ENCODE measurements at places on chromosomes 5 and 9.

DNA sequence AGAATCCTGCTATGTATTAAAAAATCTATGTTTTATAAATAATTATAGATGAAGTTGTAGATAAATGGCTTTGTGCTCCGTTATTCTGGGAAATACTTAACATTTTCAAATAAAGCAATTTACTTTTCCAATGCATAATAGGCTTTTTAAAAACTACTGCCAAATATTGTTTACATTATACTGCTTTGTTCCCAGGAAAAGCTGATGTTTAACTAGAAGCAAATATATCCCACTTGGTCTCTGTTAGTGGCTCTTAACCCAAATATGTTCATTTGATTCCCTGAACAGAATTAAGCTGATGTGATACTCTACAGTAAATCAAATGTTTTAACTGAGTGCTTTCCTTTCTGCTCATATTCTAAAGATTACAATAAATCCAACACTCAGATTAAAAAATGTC, 326.3 kb downstream of the SLCO4C1 start:
- H3K27ac ChIP-seq = no peak overlapping the region
- no peak overlapping the region for H3K4me3 ChIP-seq
- no peaks in the 10 kb centered on the region for H3K27me3 ChIP-seq
- DNase-seq = no peak
- no peaks in the 10 kb centered on the region for H3K36me3 ChIP-seq

DNA sequence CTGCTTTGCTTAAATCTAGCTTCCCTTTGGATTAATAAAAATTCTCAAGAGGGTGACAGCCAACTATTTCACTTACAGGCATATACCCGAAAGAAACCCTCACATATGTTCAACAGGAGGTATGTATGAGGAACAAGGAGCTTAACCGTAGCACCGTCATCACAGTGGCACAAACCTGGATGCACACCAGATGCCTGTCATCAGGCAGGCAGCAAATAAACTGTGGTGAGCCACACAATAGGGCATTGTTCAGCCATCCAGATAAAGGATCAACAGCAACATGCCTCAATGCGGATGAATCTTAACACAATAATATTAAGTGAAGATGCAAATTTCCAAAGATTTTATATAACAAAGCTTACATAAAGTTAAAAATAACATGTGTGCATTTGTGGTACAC, 5.5 kb upstream of the TNFSF15 start:
- no peak for DNase-seq
- no peaks in the 10 kb centered on the region for H3K36me3 ChIP-seq
- H3K27me3 ChIP-seq = no peaks in the 10 kb centered on the region
- H3K27ac ChIP-seq = no peak overlapping the region
- no peak overlapping the region for H3K4me3 ChIP-seq

GRCh38 chr9:69090946-69091345, 55.4 kb downstream of the FXN start:
- no peaks in the 10 kb centered on the region for H3K4me1 ChIP-seq
- no peaks in the 10 kb centered on the region for H3K36me3 ChIP-seq
- H3K4me3 ChIP-seq = no peak overlapping the region
- H3K27ac ChIP-seq = no peak overlapping the region

- DNase-seq = no peak
- no peaks in the 10 kb centered on the region for H3K27me3 ChIP-seq
- no peak overlapping the region for H3K4me3 ChIP-seq
- no peak overlapping the region for H3K27ac ChIP-seq
- no peaks in the 10 kb centered on the region for H3K36me3 ChIP-seq
Observed at GRCh38 chr5:95152535-95152934, 132.4 kb downstream of the MCTP1 start.

- no peaks in the 10 kb centered on the region for H3K4me1 ChIP-seq
- DNase-seq = peak; percentile 19
Observed at GRCh38 chr9:112348257-112349007, 15.0 kb upstream of the PTBP3 start.

- no peak for DNase-seq
- H3K36me3 ChIP-seq = peaks cover 55% of the 10 kb centered on the region
- H3K27ac ChIP-seq = no peak overlapping the region
- H3K4me3 ChIP-seq = no peak overlapping the region
- peaks cover 5% of the 10 kb centered on the region for H3K4me1 ChIP-seq
Observed at GRCh38 chr9:137269231-137269772, 8.2 kb upstream of the TOR4A start.

DNA sequence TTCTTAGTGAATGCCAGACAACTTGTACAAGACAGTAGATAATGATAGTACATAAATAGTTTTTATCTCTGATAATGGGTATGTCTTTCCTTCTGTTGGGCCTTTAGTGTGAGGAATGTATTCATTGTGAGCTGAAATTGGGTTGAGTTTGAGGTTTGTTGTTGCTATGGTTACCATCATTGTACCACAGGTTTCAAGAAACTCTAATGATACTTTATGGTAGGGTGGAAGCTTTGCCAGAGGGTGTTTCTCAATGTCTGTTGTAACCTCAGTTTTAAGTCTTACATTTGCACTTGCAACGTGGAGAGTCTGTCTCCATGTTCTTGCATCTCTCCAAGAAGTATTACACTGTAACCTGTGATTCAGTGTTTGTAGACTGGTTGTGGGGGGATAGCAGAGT, 1550.1 kb downstream of the MAT2B start:
- no peak for DNase-seq
- H3K27ac ChIP-seq = no peak overlapping the region
- no peaks in the 10 kb centered on the region for H3K36me3 ChIP-seq
- H3K4me3 ChIP-seq = no peak overlapping the region
- no peaks in the 10 kb centered on the region for H3K4me1 ChIP-seq

- H3K27ac ChIP-seq = no peak overlapping the region
- no peak overlapping the region for H3K4me3 ChIP-seq
- no peaks in the 10 kb centered on the region for H3K4me1 ChIP-seq
- H3K27me3 ChIP-seq = no peaks in the 10 kb centered on the region
- DNase-seq = no peak
- no peaks in the 10 kb centered on the region for H3K36me3 ChIP-seq
Observed at GRCh38 chr9:96524764-96525163, 74.8 kb downstream of the HABP4 start.

DNA sequence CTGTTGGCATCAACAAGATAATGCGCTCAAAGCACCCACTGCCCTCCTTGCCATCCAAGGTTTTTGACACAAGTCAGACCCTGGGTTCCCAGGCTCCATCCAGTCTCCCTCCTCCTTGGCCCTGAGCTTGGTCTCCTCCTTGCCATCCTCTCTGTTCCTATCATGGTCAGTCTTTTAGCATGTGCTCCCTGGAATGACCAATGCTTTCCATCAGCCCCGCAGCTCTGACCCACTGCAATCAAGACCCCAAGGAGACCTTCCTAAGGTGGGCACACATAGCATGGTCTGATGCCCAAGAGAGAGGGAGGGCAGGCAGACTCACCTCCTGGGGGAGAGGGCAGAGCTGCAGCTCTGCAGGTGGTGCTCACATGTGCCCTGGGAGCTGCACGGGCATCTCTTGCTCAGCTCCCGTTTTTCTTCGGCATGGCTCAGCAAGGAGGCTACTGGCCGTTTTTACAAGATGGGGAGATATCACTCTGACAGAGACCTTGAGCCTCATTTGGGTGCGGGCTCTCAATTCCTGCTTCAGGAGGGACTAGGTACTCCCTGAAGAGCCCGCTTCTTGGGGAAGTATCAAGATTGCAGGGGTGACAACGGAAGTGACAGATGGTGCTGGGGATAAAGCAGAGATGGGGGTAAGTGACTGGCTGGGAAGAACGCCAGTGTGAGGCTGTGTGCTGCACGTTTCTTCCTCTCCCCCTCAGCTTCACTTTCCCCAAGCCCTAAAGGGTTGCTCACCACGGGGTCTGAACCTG, 3.3 kb downstream of the SEPTIN8 start:
- no peak for DNase-seq
- H3K27me3 ChIP-seq = no peaks in the 10 kb centered on the region
- H3K4me3 ChIP-seq = no peak overlapping the region
- no peak overlapping the region for H3K27ac ChIP-seq
- H3K36me3 ChIP-seq = no peaks in the 10 kb centered on the region
- peaks cover 11% of the 10 kb centered on the region for H3K4me1 ChIP-seq

GRCh38 chr5:89722538-89722937, 687.0 kb downstream of the CETN3 start:
- DNase-seq = no peak
- no peak overlapping the region for H3K27ac ChIP-seq
- no peak overlapping the region for H3K4me3 ChIP-seq
- no peaks in the 10 kb centered on the region for H3K27me3 ChIP-seq
- H3K4me1 ChIP-seq = no peaks in the 10 kb centered on the region

GRCh38 chr5:151578326-151579025, 12.7 kb downstream of the FAT2 start:
- no peak overlapping the region for H3K27ac ChIP-seq
- no peaks in the 10 kb centered on the region for H3K4me1 ChIP-seq
- no peak for DNase-seq

DNA sequence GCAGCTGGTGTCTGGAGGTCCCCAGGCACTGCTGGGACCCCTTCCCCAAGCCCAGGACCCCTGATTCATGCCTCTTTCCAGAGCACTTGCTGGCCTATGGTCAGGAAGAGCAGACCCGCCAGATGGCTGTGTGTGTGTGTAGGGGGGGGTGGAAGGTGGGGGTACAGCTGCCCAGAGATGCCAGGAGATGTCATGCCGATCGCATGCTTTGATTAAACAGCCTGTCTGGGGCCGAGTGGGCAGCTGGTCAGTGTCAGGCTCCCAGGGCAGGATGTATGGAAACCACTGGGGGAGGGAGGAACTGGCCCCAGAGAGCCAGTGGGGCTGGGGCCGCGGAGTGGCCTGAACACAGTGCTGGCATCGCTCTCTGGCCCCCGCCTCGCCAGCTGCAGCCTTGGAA, 23.7 kb downstream of the RXRA start:
- H3K4me1 ChIP-seq = no peaks in the 10 kb centered on the region
- DNase-seq = no peak
- H3K4me3 ChIP-seq = no peak overlapping the region
- no peak overlapping the region for H3K27ac ChIP-seq
- no peaks in the 10 kb centered on the region for H3K36me3 ChIP-seq

DNA sequence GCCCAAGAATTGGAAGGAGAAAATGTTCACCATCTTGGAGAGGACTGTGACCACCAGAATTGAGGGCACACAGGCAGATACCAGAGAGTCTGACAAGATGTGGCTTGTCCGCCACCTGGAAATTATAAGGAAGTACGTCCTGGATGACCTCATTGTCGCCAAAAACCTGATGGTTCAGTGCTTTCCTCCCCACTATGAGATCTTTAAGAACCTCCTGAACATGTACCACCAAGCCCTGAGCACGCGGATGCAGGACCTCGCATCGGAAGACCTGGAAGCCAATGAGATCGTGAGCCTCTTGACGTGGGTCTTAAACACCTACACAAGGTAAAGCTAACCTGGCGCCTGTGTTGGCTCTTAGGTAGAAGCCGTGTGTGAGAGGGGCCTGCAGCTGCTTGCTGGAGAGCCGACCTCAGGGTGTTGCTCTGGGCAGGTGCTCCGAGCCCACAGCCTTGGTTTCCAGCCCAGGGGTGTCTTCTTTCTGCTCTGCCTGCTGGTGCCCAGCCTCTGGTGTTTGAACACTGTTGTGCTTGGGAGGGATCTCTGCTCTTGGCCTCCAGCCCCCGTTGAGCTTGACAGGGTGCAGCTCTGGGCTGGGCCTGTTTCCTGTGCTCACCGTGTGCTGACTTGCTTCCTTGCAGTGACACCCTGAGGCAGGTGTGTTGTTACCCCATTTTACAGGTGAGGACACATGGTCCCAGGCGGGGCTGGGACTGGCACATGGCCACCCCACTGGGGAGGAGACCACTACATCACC, 10.9 kb downstream of the EXOC3 start:
- no peak overlapping the region for H3K4me3 ChIP-seq
- no peaks in the 10 kb centered on the region for H3K4me1 ChIP-seq
- H3K27me3 ChIP-seq = no peaks in the 10 kb centered on the region
- H3K36me3 ChIP-seq = peaks cover 80% of the 10 kb centered on the region
- no peak for DNase-seq

- H3K27me3 ChIP-seq = no peaks in the 10 kb centered on the region
- H3K36me3 ChIP-seq = no peaks in the 10 kb centered on the region
- H3K4me1 ChIP-seq = no peaks in the 10 kb centered on the region
- H3K4me3 ChIP-seq = no peak overlapping the region
- no peak for DNase-seq
Observed at GRCh38 chr5:109305352-109305751, 104.4 kb downstream of the PJA2 start.

DNA sequence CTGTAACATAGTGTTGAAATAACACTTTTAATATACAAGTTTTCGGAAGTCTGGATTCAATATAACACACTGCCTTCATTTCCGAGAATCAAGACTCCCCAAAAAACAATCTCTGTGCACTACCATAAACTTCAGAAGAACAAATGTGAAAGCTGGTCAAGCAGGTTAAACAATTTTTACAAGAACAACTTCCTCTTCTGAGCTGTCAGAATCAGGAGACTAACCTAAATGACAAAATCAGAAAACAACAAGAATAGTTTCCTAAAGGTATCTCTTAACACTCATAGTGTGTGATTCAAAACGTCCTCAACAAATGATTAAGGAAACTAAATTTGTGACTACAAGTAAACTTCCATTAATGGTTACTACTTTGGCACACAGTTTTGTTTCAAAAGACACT, 11.6 kb downstream of the C9orf72 start:
- H3K36me3 ChIP-seq = peaks cover 16% of the 10 kb centered on the region
- no peak for DNase-seq
- H3K27ac ChIP-seq = no peak overlapping the region
- no peaks in the 10 kb centered on the region for H3K4me1 ChIP-seq

GRCh38 chr9:24011009-24011717, 185.1 kb upstream of the ELAVL2 start:
- no peak overlapping the region for H3K4me3 ChIP-seq
- no peaks in the 10 kb centered on the region for H3K27me3 ChIP-seq
- H3K36me3 ChIP-seq = no peaks in the 10 kb centered on the region
- DNase-seq = no peak
- no peaks in the 10 kb centered on the region for H3K4me1 ChIP-seq

GRCh38 chr5:78424665-78425064, 64.2 kb downstream of the SCAMP1 start:
- DNase-seq = no peak
- H3K4me3 ChIP-seq = no peak overlapping the region
- H3K36me3 ChIP-seq = peaks cover 12% of the 10 kb centered on the region
- no peak overlapping the region for H3K27ac ChIP-seq
- H3K4me1 ChIP-seq = no peaks in the 10 kb centered on the region

GRCh38 chr5:55306641-55307382, 682 bp downstream of the DHX29 start:
- no peak for DNase-seq
- no peaks in the 10 kb centered on the region for H3K27me3 ChIP-seq
- peak overlapping the region; percentile 73 for H3K4me3 ChIP-seq
- peak overlapping the region; percentile 85 for H3K27ac ChIP-seq

Measured in effector memory CD4-positive, alpha-beta T cell (primary cell).